ENCODE measurements at places on chromosomes 5 and 9.

GRCh38 chr5:72556351-72557166 lies 49.3 kb upstream of the ZNF366 start:
- peak; percentile 33 for DNase-seq

DNA sequence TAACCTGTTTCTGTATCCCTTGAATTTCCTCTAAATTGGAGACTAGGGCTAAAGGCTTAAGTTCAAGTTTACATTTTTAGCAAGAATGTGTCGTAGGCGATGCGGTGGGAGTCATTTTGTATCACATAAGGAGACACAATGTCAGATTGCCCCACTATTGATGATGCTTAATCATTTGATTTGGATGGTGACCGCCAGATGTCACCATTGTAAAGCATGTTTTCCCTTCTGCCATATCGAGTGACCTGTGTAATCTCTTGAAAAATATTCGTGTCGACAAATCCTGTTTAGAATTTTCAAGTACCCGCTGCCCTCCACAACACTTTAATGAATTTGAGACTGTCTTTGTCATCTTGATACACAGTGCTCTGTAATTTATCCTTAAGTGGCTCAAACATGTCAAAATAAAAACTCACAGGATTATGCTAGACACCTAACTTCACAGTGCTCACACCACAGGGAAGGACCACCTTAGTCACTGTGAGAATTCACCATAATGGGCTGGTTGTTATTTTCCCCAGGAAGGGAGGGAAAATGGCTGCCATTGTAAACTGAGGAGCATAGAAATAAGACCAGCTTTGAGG lies 34.5 kb upstream of the SLC46A2 start:
- peak; percentile 55 for DNase-seq

DNA sequence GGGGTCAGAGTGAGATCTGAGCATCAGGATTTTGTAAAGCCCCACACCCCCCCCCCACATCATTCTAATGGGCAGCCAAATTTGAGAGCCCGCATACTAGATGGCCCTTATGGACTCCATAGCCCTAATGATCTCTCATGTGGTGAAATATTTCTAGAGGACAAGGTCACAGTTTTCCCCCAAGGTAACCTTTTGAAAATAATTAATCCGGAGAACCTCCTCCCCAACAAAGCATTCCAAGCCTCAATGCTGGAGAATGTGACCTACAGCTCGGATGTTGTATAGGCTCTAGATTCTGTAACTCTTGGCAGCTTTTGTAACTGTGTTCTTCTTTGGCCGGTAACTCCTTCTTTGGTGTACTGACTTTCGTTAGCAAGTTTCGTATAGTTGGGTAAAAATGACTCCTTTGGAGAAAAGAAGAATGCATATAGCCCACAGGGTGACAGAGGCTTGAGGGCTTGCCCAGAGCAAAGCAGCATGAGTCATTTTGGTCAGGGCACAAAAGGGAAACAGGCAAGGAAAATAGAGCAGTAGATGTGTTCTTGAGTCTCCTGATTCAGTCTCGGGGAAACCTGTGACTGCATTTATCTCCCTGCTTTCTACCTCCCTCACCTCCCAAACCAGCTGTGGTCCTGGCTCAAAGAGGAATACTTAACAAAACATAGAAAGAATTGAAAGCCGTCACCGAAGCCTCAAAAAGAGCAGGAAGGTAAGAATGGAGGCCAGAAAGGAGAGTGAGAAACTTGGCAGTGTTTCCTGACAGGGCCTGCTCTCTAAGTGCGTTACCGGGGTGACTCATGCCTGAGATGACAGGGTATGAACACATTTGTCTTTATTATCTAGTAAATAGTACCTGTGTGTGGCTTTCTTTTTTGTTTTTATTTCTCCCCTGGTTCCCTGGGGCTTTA lies 6.6 kb upstream of the XPA start:
- no peak for DNase-seq

DNA sequence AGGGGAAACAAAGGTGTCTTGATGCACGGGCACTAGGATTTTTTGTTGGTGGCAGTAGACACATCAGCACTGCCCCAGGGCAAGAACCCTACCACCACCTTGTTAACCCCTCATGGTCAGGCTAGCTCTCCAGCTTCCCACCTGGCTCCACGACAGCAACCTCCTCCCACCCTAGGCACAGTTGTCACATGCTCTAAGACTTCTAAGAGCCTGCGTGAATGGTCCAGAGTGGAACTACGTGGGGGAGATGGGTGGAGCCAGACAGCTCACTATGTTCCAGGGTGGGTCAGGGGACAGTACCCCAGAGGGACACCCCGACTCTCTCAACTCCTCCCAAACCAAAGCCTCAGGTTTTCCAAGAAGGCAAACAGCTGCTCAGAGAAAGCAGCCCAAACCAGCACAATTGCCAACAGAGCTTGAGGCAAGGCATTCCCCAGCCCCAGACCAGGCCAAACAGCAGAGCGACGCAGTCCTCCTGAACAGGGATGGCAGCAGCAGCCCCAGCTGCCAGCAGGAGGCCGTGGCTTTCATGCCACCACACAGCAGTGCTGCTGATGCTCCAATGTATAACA lies 78.0 kb downstream of the NRG2 start:
- peak; percentile 15 for DNase-seq

DNA sequence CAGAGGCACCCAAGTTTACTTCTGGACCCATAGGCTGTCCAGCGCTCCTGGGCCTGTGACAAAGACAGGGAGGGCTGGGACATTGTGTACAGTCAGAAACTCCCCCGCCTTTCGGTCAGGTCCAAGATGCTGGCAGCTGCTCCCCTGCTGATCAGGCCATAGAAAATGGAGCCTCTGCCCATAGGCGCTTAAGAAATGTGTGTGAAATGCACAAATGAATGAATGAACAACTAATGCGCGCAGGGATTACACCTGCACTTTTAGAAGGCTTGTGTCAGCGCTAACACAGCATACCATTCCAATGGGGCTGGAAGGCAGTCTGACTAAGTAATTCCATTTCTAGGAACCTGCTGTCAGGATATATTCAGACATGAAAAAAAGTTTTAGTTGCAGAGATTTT lies 16.3 kb downstream of the PTPN3 start:
- DNase-seq, result no peak
